ENCODE measurements at places on chromosomes 2 and 18. TPM values are rescaled to one million over a fixed set of nuclear protein-coding genes. Genes with fewer than 3 reads are reported as not detected.

DNA sequence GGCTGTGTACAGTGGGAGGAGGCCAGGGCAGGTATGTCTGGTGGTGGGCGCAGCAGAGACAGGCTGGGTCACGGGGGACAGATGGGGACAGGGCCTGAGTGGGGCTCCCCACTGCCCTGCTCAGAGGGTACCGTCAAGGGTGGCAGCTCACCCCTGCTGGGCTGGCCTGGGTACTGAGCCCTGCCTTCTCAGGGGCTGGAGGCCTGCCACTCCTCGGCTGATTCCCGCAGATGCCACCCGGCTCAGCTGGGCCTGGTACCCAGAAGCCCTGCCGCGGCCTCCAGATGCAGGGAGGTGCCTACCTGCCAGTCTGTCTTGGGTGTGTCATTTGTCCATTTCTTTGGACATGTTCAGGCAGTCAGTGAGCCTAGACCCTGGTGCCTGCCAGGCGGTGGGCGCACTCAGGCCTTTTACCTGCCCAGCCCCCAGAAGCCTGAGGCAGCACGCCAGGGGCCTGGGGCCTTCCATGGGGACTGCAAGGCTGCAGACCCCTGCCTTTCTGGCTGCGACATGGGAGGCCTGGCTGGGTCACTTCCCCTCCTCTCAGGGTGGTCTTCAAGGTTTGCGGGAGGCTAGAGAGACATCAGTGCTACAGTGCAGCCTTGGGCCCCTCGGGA is 3.3 kb downstream of the SNORC start:
- no peaks in the 10 kb centered on the region for H3K36me3 ChIP-seq
- no peak for DNase-seq
- peak overlapping the region; percentile 52 for H3K27ac ChIP-seq

DNA sequence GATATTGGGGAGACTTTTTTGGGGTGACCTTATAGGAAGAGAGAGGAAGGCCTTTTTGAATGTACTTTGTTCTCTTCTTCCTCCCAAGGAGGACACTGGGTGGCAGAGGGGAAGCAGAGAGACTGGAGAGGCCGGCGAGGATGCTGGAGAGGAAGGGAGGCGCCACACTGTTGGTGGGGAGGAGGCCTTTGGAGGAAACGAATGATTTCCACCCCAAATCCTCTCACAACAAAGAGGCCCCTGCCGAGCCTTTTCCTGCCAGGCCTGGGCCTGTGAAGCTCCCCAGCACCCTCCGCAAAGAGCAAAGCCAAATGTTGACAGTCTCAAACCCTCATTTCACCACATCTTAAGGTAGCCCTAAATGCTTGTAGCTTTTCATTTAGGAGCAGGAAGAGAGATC is 59.0 kb upstream of the UPP2 start:
- no peaks in the 10 kb centered on the region for H3K4me1 ChIP-seq
- DNase-seq = no peak
- no peaks in the 10 kb centered on the region for H3K27me3 ChIP-seq

HDLBP gene
- total RNA-seq = 437 TPM

DNA sequence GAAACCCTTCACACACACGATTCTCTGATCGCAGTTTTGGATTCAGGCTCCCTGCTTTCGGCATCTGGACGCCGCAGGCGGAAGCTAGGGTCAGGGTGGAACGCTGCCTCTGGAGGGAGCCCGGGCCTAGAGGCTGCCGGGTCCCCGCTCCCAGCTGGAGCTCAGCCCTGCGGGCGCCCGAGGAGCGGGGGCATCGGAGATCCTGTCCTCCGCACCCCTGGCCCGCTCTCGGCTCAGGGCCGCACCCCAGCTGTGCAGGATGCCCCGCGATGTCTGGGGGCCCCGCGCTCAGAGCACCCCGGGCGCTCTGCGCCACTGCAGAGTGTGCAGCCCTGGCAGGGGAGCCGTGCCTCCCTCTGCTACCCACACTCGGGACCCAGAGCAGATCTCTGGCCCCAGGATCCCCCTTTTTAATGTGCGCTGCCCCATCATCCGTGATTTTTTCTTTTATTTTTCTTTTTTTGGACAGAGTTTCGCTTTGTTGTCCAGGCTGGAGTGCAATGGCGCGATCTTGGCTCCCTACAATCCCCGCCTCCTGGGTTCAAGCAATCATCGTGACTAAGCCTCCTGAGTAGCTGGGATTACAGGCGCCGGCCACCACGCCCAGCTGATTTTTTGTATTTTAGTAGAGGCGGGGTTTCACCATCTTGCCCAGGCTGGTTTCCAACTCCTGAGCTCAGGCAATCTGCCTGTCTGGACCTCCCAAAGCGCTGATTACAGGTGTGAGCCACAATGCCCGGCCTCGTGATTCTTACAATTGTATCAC is 54.8 kb upstream of the TUBA3E start:
- H3K4me1 ChIP-seq = no peaks in the 10 kb centered on the region
- H3K27me3 ChIP-seq = no peaks in the 10 kb centered on the region
- H3K4me3 ChIP-seq = no peak overlapping the region
- no peaks in the 10 kb centered on the region for H3K36me3 ChIP-seq
- no peak for DNase-seq

FNDC4 gene
- total RNA-seq = 15.6 TPM
